NCI-H526 (cell line): ENCODE measurements at places on chromosomes 5 and 9.

DNA sequence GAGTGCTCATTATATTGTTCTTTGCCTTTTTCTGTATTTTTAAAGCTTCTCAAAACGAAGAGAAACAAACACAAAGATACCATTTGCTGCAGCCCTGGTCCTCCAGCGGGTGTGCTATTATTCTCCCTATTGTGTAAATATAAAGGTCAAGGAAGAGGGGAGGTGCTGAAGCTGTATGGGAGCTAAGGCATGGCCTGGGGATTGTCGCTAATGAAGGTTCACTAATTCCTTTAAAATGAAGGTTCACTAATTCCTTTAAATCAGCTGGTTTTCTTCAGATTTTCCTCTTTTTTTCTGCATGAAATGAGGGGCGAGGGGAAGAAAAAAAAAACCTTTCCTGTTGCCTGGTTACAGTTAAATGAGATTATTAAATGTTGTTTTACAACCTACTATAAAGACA is 74.5 kb upstream of the MAP1B start:
- no peak for DNase-seq

- DNase-seq = no peak
Measured at GRCh38 chr5:161023551-161023950, 171.5 kb upstream of the ATP10B start.

- no peak for DNase-seq
Measured at GRCh38 chr9:93187047-93187446, 3.1 kb downstream of the WNK2 start.

- no peak for DNase-seq
Measured at GRCh38 chr9:90097237-90097636, 492.4 kb downstream of the GADD45G start.

- DNase-seq = no peak
Measured at GRCh38 chr9:96769989-96770388, 7.9 kb downstream of the ZNF510 start.

- DNase-seq = no peak
Measured at GRCh38 chr5:34523387-34523726, 132.8 kb upstream of the RAI14 start.

DNA sequence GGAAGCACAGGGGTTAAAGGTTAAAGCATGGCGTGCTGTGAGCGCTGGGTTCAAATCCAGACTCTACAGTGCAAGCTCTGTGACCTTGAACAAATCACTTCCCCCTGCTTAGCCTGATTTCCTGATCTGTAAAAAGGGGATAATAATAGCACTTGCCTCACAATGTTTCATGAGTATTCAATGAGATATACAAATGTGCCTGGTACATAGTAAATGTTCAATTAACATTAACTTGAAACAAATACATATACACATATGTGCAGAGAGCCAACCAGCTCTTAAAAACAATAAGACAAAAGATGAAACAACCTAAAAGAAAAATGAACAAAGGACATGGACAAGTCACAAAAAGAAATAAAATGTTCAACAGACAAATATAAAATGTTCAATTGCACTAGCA is 4.0 kb downstream of the CIZ1 start:
- DNase-seq = no peak

DNA sequence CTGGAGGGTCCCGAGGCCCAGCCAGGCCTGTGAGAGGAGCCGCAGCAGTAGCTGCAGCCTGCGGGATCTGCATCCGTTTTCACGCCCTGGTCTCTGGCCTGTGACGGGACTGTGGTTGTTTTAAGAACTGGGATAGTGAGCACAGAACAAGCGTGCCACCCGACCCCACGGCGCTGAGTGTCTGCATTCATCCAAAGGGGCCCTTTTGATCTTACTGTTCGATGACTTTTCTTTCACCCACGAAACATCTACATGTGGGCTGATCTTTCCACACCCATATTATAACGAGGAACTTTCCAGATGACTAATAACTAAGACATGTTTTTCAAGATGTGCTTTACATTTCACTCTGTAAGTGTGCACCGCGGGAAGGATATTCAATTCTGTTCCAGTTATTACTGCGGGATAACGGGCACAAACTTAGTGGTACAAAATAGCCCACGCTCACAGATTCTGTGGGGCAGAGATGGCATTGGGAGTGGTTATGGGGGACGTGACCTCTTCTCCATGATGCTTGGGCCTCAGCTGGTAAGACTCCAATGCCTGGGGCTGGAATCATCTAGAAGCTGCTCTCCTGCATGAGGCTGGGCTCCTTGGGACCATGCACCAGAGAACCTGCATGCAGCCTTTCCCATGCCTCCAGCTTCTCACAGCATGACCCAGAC is 165.0 kb downstream of the SYK start:
- DNase-seq = no peak

DNA sequence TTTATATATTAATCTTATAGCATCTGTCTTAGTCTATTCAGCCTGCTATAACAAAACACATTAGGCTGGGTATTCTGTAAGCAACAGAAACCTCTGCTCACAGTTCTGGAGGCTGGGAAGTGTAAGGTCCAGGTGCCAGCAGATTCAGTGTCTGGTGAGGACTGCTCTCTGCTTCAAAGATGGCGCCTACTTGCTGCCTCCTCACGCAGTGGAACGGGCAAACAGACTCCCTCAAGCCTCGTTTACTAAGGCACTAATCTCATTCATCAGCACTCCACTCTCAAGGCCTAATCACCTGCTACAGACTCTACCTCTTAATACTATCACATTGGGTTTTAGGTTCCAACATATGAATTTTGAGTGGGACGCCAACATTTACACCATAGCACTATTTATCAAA is 5.2 kb upstream of the TBC1D2 start:
- no peak for DNase-seq

GRCh38 chr5:139605887-139606286 is 42.3 kb upstream of the CXXC5 start:
- DNase-seq = no peak

DNA sequence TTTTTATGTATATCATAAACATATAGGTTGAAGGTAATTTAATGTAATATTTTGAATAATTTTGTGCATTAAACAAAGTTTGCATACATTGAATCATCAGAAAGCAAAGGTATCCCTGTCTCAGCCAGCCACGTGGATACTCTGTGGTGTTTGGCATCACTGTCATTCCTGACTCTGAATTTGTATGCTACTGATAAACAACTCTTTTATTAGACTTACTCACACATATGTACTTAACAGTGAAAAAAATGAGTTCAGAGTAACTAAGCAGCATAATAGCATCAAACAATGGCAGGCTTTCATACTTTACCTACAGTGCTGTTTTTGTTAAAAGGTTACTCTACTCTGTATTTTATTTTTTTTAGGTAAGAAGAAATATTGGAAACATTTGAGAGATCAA is 171.9 kb downstream of the COMMD10 start:
- no peak for DNase-seq

DNA sequence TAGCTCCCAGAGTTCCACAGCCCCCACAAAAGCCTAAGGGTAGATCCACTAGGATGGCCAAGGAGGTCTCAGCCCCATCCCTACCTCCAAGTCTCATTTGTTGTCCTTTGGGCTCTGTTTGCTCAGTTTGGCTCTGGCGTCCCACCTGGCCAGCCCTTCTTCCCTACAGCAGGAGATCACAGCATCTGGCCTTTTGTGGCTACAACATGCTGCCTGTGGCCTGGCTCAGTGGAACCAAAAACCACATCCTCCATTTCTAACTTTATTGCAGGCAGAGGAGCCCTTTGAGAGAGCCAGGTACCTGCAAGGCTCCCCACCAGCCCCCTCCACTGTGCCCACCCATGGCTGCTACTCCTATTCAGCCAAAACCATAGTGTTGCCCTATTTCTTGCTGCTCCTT is 11.4 kb downstream of the JADE2 start:
- DNase-seq = no peak
